ENCODE measurements at places on chromosomes 7 and 10.

DNA sequence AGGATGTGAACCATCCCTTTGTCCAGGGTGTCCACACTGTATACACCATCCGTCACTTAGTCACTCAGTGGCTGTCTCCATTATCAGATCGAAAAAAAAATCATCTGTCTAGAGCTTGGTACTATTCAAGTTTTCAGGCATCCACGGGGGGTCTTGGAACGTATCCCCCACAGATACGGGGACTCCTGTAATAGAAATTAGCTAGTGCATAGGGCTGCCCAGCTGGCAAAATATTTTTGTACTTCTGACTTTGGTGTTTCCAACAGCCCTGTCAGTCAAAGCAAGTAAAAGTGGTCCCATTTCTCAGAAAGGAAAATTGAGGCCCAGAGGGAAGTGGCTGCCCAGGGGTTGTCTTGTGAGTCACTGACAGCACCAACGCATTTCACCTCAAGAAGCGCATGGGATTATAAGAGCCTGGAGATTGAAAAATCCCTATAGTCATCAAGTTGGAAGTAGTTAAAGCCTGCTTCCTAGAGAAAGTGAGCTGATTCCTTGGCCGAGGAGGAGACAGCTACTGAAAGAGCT is 52.1 kb upstream of the SLC29A3 start:
- no peak for DNase-seq

DNA sequence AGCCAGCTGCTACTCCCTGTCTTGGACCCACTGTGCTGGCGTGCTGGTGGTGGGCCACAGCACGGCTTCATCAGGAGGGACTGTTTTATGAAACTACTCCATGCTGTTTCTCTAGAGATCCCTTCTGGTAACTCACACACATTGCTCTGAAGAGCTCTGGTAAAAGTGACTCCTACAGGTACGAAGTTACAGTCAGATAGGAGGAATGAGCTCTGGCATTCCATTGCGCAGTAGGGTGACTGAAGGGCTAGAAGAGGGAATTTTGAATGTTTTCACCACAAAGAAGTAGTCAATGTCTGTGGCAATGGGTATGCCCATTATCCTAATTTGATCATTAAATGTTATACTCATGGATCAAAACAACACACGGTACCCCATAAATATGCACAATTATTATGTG is 609 bp downstream of the MAT1A start:
- no peak for DNase-seq

DNA sequence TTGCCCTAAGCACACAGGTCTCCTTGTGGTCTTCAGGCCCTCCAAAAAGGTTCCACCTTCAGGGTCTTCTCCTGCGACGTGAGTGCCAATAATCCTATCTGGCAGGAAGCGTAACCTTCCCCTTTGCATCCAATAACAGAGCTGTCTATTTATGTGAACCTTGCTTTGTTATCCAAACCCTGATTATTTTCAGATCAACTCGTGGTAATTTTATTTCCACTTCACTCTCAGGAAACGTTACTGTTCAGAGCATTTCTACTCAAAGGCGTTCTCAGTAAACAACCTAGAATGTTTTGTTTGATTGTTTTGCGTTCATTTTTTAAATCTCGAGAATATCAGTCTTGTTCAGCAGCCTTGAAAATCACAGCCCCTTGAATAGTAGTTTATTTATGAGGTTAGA is 232.3 kb upstream of the KLF6 start:
- no peak for DNase-seq

DNA sequence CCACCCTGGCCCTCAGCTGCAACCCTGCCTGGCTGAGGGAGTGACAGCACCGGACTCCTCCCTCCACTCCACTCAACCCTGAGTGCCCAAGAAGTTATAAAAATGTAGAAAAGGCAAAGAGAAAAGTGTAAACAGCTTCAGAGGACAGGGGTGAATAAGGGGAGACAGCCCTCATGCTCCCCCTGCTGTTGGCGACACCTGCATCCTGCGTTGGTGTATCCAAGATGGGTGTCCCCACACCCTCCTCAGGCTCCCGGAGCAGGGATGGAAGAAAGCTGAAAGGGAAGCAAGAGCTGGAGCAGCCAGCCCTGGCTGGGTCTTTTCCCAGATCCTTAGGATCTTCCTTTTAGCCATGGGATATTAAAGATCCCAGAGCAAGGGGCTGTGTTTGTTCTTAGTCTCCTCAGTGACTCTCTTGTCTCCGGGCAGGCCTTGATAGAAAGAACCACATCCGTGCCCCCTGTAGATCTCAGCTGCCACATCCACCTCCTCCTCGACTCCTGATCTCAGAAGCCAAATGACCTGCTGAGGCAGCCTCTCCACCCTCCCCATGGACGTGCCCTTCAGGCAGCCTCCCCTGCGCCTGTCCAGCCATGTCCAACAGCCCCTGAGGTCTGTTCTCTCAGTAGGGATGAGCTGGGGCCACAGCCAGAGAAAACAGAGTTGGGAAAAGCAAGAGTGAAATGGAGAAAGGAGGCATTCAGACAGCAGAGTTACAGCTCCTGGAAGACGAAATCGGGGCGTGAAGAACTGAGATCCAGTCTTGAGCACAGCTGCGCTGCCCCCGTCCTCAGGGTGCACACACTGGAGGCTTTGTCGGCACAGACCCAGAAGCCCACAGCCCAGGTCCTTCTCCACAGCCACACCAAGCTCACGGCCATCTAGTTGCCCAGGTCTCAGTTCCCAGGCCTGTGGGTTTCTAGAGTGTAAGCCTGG is 6.8 kb downstream of the FAM131B start:
- no peak for DNase-seq

DNA sequence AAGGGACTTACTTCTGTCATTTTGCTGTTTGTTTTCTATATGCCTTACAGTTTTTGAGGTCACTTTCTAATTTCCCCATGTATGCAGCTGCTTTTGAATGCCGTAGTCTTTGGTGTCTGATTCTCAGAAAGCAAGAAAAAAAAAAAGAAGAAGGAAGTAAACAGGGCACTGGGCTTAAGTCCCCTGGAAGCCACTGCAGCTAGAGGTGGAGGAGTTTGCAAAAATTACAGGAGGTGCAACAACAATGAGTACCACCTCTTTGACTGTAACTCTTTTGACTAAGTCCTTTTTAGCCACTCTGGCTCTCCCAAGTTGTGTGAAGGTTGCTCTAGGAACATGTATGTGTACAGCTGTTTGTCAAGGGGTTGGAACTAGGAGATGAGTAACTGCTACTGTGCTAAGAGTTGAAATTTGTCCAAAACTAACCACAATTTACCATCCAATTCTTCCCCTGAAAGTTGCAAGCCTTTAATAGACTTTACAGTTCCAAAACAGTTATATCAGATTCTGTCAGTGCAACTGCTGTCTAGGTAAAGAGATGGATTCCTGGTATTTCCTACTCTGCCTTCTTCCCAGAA is 588.0 kb upstream of the LRRN3 start:
- no peak for DNase-seq

DNA sequence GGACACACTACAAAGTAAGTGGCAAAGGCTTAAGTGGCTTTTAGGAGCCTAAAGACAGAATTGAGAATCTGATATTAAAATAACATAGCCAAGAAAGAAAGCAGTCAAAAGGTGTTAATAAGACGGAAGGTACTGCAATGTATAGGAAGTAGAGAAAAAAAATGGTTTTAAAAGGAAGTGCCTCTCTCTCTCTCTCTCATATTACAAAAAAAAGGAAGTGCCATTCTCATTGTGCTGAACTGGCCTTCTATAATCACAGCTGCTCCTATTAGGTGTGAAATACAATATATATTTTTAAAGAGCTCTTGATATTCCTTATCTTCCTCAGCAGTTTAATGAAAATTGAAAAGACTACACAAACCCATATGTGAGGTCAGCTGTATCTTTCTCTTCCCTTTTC is 199.4 kb upstream of the NPVF start:
- no peak for DNase-seq

- no peak for DNase-seq
Observed at GRCh38 chr7:99713995-99714570, 20.9 kb downstream of the CYP3A7 start.

DNA sequence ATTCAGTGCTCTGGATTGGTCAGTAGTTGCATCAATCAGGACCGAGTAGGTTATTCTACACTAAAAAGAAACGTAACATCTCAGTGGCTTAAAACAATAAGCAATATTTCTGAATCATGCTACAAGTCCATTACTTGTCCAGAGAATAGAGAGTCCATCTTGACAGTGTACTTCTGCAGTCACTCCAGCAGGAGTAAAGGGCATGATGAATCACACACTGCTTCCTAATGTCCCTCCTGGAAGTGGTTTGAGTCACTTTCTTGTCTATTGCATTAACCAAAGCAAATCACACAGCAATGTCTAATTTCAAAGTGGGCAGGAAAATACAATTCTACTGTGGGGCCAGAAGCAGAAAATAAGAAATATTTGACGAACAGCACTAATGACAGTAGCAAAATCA is 124.8 kb downstream of the TSPAN12 start:
- no peak for DNase-seq

DNA sequence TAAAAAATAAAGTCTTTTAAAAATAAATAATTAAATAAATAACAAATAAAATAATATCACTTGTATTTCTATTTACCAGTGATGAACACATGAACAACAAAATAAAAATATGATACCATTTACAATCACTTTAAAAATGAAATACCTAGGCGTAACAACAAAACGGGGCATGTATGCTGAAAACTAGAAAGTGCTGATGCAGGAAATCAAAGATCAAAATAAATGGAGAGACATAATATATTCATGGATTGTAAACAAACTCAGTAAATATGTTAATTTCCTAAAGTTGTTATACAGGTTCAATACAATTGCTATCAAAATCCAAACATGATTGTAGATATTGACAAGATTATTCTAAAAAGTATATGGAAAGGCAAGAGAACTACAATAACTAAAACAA is 19.2 kb upstream of the SFTPA2 start:
- DNase-seq = no peak

GRCh38 chr7:132866144-132866531 is 215.8 kb downstream of the CHCHD3 start:
- DNase-seq = no peak

GRCh38 chr10:28139138-28139537 is 140.3 kb upstream of the ODAD2 start:
- DNase-seq = no peak

DNA sequence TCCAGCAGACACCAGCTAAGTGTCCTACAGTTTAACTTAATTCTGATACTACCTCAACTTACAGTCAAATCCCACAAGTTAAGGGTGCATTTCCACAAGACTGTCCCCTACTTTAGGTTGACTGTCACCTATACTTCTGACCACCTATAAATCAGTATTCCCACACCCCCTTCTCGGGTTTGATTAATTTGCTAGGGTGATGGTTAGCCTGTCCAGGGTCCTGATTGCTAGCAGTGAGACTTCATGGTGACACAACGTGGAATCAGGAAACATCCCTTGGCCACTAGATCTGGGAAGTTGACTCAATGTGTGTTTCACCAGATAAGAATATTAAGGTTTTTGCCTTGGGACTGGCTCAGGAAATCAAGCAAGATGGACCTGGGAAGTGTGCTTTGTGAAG is 88.4 kb downstream of the OR13A1 start:
- no peak for DNase-seq

GRCh38 chr10:18649364-18649959 is 1.9 kb downstream of the NSUN6 start:
- no peak for DNase-seq

GRCh38 chr10:60182691-60183090 is 207.0 kb downstream of the ANK3 start:
- no peak for DNase-seq
